ENCODE measurements at places on chromosomes 13 and 19.

GRCh38 chr19:37466277-37466797 is 907 bp downstream of the ZNF569 start:
- DNase-seq, result peak; percentile 11

GRCh38 chr13:28744656-28745055 is 25.9 kb upstream of the SLC46A3 start:
- DNase-seq, result no peak

- no peak for DNase-seq
Observed at GRCh38 chr19:30169196-30169900, 202.8 kb upstream of the ZNF536 start.

DNA sequence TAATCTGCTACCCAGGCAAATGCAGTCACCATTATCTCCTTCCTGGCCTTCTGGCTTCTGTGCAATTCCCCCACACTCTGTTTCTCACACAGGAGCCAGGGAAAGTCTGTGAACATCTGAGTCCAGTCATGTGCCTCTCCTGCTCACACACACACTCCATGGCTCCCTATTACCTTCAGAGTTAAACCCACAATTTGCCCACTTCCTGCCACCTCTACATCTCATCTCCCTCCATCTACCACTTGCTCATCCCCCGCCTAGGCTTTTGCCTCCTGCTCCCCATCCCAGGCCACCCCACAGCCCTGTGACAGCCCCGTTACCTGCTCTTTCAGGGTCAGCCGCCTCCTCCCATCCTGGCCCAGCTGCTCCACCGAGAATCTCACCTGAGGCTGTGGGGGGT is 13.5 kb downstream of the IL12RB1 start:
- DNase-seq, result no peak

DNA sequence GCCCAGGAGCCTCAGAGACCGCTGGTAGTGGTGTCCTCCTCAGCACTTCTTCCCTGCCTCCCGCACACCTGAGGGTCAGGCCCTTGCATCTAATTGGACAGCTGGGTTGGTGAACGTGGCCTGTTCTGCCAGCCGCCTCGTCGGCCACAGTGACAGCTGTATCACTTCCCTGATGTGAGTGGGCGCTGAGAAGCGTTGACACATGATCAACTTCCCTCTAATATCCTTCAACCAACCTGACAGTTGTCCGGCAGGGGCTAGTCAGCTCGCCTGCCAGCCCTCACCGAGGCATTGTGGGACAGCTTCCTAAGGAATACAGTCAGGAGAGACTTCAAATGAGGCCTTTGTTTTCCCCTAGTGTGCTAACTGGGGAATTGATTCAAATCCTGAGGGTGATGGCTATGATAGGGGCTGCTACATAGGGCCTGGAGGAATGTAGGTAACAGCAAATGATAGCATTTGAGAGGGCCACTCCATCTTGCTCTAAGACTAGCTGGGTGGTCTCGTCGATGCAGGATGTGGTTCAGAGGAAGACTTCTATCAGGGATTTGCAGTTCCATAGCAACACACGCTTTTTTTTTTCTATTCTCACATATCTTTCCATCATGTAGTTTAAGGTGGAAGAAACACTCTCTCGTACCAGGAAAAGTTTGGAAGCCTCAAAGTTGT is 230.8 kb downstream of the TSHZ3 start:
- DNase-seq, result no peak

- DNase-seq, result no peak
Observed at GRCh38 chr13:93851236-93851635, 624.6 kb downstream of the GPC6 start.

DNA sequence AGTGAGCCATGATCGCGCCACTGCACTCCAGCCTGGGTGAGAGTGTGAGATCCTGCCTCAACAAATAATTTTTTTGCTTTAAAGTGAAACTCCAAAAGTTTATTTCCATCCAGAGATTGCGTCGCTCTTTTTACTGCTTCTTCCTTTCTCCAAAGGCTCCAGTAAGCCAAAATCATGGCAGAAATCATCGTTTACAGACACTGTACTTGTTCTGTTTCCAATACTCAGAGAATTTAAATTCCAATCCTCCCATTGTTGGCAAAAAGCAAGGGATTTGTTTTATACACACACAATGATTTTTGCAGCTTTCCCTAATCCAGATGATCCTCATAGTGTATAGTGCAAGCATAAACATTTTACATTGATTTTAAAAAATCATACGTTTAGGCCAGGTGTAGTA is 15.3 kb downstream of the FBXO27 start:
- DNase-seq, result no peak

- DNase-seq, result no peak
Observed at GRCh38 chr13:89610881-89611280, 1736.6 kb upstream of the MIR17HG start.

GRCh38 chr19:4375164-4376027 is 25.0 kb downstream of the SH3GL1 start:
- DNase-seq, result peak; percentile 84

GRCh38 chr13:41969072-41969471 is 8.2 kb upstream of the VWA8 start:
- no peak for DNase-seq

GRCh38 chr13:98875146-98875729 is 102.6 kb downstream of the DOCK9 start:
- DNase-seq, result no peak

GRCh38 chr19:35213663-35214632 is 14.6 kb downstream of the FAM187B start:
- no peak for DNase-seq

GRCh38 chr13:44078806-44079376 is 199.2 kb downstream of the LACC1 start:
- no peak for DNase-seq

DNA sequence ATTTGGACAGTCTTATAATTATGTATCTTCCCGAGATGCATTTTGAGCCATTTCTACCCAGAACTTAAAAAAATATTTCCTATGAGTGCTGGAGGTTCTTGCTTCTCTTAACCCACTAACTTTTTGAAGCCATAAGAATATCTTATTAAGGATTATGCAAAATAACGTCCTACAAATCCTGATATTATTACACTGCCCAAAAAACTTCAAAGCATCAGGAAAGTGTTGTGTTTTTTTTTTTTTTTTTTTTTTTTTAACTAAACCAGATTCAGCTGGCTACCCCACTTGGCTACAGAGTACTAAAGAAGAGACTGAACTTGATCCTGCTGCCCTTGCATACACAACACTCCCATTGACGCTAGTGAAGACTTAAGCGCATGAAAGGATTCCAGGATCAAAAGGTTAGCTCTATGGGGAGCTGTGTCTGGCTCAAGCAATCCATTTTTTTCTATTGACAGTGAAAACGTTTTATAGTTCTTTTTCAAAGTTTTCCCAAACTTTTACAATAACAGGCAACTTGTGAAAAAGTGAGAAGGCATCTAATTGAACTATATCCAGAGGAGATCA is 141.4 kb downstream of the KCNRG start:
- DNase-seq, result no peak

DNA sequence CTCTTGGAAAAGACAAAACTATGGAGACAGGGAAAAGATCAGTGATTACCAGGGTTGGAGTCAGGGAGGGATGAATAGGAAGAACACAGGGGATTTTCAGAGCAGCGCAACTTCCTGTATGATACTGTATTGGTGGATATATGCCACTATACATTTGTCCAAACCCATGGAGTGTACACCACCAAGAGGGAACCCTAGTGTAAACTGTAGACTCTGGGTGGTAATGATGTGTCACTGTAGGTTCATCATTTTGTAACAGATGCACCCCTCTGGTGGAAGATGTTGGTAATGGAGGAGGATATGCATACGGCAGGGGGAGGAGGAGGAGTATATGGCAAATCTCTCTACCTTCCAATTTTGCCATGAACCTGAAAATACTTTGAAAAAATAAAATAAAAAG is 68.1 kb downstream of the UFM1 start:
- no peak for DNase-seq

DNA sequence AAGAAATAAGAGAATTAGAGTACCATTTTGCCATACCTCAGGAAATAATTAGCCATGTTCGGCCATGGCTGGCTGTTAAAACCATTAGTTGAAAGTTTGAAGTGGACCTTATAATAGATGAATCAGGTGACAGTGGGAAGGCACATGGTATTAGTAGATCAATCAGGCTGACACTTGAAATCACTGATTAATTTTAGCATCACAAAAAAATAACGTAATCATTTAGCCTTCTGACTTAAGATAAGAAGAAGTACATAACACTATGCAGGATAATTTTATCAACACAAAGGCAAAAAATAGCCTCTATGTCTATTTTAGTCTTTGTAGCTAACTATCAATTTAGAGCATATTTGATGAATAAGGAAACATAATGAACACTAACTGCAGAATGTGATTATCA is 615.5 kb downstream of the PCDH17 start:
- DNase-seq, result no peak

- peak; percentile 68 for DNase-seq
Observed at GRCh38 chr19:2207991-2208860, 27.9 kb downstream of the PLEKHJ1 start.

DNA sequence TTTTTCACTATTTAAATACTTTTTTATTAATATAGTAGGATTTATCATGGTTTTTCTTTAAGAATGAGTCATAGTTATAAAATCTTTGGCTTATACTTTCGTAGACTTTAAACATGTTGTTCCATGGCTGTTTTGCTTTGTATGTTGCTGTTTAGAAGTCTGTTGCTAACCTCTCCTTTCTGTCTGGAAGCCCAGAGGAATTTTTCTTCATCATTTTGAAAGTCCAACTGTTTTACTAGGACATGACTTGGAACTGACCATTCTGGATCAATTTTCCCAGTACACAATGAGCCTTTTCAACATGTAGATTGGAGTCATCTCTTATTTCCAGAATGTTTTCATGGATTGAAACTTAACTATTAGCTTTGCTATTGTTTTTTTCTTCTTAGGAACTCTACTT is 7.9 kb downstream of the CAB39L start:
- DNase-seq, result no peak

DNA sequence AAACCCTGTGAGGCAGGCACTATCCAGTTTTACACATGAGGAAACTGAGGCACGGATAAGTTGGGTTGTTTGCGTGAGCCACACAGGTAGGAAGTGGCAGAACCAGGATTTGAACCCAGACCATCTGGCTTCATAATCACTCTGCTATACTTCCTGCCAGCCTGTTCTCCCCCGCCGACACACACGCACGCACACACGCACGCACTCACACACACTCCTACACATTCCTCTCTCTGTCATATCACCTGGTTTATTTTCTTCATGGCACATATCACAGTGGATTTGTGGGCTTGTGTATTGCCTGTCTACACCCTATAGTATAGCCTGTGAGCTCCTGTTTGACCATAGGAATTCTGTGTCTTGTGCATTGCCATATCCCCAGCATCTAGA is 140.0 kb downstream of the SIPA1L3 start:
- DNase-seq, result no peak

DNA sequence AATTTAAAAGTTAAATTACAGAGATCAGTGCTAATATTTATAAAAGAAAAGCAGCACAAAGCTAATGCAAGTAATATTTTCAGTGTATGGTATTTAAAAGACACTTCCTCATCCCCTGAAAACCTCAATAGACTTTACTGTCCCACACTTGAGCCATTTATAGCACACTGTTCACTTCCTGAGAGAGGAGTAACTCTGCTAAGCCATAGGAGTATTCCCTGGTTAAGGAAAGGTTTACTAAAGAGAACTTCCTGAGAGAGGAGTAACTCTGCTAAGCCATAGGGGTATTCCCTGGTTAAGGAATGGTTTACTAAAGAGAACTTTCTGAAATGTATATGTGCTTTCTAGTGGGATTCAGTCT is 159.4 kb downstream of the NHLRC3 start:
- DNase-seq, result no peak

GRCh38 chr19:12670159-12670928 is 3.7 kb downstream of the WDR83 start:
- DNase-seq, result no peak

- DNase-seq, result no peak
Observed at GRCh38 chr13:77002590-77003190, 10.8 kb downstream of the CLN5 start.

GRCh38 chr13:30735025-30735871 is at the start of gene ALOX5AP:
ALOX5AP (plus strand) TSS chr13:30735543; CDS start chr13:30735606, 63 bp downstream.
- DNase-seq, result no peak

GRCh38 chr19:28831462-28831861 is 381.5 kb downstream of the UQCRFS1 start:
- DNase-seq, result no peak

GRCh38 chr13:31051999-31052398 is 109.7 kb downstream of the HSPH1 start:
- peak; percentile 29 for DNase-seq

DNA sequence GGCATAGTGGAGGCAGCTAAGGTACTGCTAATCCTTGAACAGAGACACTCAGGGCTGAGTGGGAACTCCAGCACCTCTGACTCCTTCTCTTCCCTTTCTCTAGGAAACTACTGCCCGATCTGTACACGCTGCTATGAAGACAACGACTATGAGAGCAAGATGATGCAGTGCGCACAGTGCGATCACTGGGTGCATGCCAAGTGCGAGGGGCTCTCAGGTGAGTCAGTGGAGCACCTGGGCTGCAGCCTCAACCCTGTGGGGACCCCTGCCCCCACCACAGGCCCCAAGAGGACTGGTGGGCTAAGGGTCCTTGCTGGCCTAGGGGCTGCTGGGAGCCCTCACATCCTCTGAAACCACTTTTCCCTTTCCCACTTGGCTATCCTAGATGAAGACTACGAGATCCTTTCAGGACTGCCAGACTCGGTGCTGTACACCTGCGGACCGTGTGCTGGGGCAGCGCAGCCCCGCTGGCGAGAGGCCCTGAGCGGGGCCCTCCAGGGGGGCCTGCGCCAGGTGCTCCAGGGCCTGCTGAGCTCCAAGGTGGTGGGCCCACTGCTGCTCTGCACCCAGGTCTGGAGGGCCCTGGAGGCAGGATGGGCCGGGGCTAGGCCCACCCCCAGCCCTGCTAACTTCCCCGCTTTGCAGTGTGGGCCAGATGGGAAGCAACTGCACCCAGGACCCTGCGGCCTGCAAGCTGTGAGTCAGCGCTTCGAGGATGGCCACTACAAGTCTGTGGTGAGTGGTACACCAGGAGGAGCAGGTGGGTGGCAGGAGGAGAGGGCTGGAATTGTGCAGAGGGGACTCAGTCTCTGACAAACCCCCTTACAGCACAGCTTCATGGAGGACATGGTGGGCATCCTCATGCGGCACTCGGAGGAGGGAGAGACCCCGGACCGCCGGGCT is 9.5 kb downstream of the KMT2B start:
- DNase-seq, result no peak

GRCh38 chr19:2291185-2291751 is 9.3 kb upstream of the PEAK3 start:
- DNase-seq, result peak; percentile 77

DNA sequence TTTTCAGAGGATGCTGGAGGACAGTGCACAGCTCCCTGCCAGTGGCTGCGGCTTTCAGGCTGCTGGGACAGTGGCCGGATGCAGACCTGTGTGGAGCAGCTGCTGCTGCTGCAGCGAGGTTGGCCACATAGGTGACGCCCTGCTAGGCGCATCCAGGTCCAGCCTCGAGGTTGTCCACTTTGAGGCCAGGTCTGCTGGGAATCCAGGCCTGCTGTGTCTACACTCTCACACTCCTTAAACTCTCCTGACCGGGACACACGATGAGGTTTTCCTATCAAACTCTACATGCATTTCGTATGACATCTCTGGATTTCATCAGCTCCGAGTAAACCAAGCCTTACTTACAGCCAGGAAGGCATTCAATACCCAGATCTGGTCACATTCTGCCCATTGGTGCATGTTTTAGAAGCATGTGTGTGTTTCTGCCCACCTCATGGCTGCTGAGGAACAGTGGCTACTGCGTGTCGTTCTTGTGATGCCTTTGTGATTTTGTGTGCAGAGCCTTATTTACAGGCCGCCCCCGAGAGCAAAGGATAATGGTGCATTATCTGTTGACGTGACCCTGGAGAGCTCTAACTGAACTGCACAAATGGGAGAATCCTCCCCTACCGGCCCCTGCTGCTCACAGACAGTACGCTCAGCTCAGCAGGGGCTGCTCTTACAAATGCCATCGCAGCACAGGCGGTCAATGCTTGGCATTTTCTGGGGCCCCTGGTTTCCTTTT is 12.3 kb upstream of the MCF2L start:
- DNase-seq, result no peak

Data from WTC11 (cell line).